ENCODE measurements at places on chromosomes 16 and 17.
A peak's percentile ranks its signal among the peaks of the same experiment; 100 is the strongest.

DNA sequence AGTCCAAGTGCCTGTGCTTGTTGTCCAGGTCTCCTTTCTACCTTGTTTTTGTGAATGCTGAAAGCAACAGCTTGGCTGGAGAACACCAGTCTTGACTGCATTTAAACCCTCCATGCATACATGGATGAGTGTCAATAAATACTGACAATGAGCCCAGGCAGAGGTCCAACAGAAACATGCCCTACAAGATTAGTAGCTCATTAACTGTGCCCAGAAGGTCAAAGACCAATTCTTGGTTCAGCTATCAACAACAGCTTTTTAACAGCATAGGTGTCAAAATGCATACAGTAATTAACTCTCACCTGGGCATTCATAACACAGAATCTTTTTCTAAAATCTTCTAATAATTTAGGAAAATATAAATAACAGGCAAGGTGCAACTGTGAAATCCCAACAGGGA is 63.2 kb downstream of the N4BP1 start:
- no peak for DNase-seq

DNA sequence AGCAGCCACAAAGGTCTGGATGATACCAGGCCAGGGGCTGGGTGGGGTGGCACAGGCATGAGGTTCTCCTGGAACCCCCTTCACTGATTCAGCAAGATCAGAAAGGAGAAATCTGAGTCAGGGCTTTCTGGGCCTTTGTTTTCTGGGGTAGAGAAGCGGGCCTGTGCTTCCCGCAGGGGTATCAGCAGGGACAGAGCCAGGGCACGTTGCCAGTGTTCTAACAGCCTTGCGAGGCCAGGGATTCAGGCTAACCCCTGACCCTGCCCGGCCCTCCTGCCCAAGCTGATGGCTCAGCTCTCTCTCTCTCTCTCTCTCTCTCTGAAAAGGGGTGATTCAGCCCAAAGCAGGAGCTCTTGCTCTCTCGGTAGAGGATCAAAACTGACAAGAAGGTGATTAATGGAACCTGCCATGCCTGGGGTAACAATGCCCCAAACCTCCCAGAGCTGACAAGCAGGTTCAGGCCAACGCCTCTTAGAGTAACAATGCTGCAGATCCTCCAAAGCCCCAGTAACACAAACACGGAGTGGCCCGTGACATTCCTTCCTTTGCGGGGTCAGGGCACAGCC is 2.0 kb upstream of the KRT13 start:
- DNase-seq, result no peak

DNA sequence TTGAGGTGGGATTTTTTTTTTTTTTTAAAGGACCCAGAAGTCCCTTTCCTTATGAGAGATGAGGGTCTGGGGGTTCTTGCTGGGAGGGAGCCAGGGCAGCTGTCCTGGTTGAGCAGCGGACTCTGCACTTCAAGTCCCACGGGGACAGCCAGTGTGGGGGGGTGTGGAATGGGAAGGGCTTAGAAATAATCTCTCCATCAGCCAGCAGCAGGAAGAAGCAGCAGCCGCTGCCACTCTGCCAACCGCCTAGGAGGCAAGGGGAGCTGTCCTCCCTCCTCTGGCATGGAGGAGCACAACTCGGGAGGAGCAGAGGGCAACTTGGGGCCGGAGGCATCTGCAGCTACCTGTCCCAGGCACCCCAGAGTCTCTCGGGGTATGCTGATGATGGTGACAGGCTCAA is at the start of gene KCNG4:
Gene KCNG4 (minus strand): TSS at position 104 of the 400 bp plus-strand sequence. CDS start 2,527 bp downstream, outside the sequence.
- DNase-seq, result no peak

- DNase-seq, result peak; percentile 65
Observed at GRCh38 chr16:58264961-58265479, 29.8 kb downstream of the PRSS54 start.

- no peak for DNase-seq
Observed at GRCh38 chr16:54707813-54708212, 222.9 kb upstream of the IRX5 start.

DNA sequence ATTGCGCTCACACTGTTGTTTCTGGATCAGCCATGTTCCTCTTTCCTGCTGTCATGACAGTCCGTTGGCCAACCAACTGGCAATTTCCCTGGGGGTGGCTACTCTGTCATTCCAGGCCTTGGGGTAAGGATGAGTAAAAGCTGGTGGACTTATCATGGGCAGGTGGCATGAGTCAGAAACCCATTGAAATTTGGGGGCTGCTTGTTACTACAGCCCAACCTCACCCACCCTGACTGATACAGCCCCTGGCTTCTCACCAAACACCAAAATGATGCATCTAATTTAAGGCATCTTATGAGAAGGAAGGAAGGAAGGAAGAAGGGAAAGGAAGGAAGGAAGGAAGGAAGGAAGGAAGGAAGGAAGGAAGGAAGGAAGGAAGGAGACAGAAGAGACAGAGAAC is 53.9 kb upstream of the CRHR1 start:
- DNase-seq, result peak; percentile 19

DNA sequence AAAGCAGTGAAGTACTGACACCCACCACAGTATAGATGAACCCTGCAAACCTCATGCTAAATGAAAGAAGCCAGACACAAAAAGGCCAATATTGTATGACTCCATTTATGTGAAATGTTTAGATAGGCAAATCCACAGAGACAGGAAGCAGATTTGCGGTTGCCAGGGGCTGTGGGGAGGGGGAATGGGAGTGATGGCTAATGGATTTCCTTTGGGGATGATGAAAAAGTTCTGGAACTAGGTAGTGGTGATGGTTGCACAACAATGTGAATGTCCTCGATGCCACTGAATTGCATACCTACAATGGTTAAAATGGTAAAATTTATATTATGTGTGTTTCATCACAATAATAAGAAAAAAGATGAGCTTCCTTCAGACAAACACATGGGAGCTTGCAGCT is 28.4 kb upstream of the WFIKKN2 start:
- no peak for DNase-seq

DNA sequence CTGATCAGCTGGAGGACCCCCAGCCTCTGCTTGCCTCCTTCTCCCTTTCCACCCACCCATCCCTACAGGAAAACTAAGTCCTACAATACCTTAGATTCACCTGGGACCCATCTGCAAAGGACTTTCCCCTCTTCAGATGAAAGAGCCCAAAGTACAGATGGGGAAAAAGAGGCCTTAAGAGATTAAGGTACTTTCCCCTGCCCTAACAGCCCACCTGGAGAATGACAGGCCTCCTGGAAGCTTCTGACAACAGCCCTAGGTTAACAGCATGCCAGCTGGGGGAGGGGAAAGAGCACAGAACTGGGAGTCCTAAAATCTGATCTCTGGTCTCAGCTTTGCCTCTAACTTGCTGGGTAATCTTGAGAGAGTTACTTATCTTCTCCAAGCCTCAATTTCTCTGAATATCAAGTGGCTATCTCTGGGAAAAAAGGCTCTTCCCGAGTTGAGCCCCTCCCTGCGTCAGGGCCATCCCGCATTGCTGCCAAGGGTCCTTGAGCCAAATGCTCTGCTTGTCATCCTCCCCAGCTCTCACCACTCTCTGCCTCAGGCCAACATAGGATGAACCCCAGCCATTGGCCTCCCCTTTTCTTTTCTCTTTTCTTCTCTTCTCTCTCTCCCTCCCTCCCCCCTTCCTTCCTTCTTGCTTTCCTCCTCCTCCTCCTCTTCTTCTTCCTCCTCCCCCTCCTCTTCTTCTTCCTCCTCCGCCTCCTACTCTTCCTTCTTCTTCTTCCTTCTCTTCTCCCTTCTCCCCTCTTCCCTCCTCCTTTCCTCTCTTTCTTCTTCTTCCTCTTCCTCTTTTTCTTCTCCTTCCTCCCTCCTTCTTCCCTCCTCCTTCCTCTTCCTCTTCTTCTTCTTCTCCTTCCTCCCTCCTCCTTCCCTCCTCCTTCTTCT is 22.5 kb upstream of the SP6 start:
- DNase-seq, result no peak

GRCh38 chr16:27977966-27978365 is 85.5 kb downstream of the GSG1L start:
- DNase-seq, result peak; percentile 43

DNA sequence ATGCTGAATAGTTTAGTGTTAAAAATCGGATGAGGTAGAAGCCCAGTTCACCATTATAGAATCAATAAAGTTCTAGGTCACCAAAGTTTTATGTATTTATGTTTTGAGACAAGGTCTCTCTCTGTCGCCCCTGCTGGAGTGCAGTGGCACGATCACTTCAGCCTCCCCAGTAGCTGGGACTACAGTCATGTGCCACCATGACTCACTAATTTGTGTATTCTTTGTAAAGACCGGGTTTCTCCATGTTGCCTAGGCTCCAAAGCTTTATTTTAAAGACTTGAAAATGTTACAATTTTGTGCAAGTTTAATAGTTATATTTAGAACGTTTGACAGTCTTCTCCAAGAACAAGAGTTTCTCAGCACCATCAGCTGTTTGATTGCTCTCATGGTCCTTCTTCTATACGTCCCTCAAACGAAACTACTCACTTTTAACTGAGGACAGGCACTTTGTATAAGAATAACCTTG is 32.1 kb downstream of the NDE1 start:
- no peak for DNase-seq

GRCh38 chr17:4607773-4608187 is 23.5 kb downstream of the SMTNL2 start:
- DNase-seq, result no peak

- no peak for DNase-seq
Observed at GRCh38 chr16:15597822-15598647, 44.9 kb downstream of the MARF1 start.

DNA sequence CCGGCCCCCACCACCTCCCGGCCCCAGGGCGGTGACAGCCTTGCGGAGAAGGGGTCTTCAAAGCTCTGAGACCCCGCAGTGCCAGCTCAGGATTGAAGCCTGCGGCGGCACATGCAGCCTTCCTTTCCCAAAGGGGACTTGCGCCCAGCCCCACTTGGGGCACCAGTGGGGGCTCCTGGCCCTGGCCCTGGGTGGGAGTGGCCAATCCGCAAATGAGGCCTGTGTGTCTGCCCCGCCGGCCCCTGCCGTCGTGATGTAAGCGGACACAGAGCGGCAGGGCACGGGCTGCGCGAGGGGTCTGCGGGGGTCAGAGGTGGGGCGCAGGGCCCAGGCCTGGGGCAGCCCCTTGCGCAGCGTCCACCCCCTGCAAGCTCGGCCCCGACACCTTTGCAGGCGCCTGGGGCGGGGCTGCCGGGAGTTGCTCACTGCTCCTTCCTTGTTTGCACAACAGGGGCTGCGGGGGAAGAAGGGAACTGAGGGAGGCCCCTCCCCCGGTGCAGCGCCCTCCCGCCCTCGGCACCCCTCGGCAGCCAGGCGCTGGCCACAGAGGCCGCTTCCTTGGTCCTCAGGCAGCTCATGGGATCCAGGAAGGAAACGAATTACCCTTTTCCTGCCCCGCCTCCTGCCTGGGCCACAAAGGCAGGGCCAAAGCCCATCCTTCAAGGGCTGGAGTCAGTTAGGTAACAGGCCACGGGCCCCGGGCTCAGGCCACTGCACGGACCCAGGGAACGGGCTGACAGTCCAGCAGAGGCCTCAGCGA is 2.9 kb downstream of the SLC16A3 start:
- DNase-seq, result peak; percentile 68

GRCh38 chr16:53172517-53172916 is 117.7 kb downstream of the CHD9 start:
- no peak for DNase-seq

DNA sequence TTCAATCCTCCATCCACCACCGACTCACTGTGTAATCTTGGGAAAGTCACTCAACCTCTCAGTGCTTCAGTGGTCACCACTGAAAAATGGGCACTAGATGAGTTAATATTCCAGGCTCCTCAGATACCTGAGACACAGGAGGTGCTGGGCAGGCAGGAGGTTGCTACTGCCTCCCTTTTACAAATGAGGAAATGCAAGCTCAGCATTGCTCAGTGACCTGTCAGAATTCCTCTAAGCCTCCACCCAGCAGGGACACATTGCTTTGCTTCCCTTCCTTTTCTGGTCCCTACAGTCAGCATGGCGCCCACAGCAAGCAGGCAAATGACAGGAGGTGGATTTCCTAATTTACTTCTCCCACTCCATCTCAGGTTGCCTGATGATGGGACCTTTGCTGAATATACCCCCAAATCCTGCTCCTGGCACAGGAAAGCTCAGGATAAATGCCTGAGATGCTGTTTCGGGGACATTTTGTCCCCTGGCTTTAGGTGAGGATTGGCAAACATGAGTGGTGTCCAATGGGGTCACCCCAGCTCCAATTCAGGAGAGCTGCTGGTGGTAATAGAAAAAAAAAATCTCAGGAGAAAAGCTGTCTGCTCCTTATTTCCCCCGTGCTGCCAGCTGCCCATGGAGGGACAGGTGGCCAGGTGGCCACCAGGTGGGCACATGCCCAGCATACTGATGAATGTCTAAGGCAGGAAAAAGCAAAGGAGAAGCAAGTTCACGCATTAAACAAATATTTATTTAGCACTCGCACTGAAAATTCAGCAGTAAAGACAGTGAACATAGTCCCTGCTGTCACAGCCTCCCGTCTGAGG is 5.0 kb upstream of the KRT13 start:
- DNase-seq, result no peak

DNA sequence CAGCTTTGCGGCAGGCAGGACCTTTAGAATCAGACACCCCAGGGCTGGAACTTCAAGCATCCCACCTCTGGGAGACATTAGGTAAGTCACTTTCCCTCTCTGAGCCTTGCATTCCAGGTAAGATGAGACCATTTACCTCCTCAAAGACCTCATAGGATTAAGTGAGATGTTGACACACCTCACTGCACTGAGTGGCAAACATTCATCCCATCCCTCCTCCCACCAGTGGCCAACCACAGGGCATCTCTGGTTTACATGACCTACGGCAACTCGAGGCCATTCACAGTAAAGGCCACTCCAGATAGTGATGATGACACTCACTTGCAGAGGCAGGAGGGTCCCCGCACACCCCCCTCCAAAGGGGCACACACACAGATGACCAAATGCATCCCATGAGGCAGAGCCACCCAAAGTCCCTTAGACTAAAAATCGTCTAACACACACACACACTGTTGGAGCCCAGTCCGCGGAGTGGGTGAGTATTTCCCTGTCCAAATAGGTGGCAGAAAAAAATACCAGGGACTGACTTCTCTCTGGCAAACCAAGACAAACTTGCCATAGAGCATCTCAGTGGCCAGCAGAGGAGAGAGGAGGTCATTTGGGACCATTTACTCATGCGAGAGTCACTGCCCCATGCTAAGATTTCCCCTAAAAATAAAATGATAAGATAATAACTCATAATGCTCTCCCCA is 454.9 kb downstream of the SOX9 start:
- no peak for DNase-seq

GRCh38 chr17:49362723-49363117 is 670 bp upstream of the ZNF652 start:
- DNase-seq, result no peak

All from breast epithelium (tissue), 4 donors.